Esophagus squamous epithelium (tissue), 5 donors: ENCODE measurements at places on chromosomes 2 and 18. TPM values are rescaled to one million over a fixed set of nuclear protein-coding genes. Genes with fewer than 3 reads are reported as not detected.

- H3K4me3 ChIP-seq: no peak overlapping the region
- peaks cover 18% of the 10 kb centered on the region for H3K4me1 ChIP-seq
- DNase-seq: no peak
- no peaks in the 10 kb centered on the region for H3K36me3 ChIP-seq
Measured at GRCh38 chr2:65686928-65687521, 254.6 kb upstream of the SPRED2 start.

Gene MYL1
- total RNA-seq: not detected

DNA sequence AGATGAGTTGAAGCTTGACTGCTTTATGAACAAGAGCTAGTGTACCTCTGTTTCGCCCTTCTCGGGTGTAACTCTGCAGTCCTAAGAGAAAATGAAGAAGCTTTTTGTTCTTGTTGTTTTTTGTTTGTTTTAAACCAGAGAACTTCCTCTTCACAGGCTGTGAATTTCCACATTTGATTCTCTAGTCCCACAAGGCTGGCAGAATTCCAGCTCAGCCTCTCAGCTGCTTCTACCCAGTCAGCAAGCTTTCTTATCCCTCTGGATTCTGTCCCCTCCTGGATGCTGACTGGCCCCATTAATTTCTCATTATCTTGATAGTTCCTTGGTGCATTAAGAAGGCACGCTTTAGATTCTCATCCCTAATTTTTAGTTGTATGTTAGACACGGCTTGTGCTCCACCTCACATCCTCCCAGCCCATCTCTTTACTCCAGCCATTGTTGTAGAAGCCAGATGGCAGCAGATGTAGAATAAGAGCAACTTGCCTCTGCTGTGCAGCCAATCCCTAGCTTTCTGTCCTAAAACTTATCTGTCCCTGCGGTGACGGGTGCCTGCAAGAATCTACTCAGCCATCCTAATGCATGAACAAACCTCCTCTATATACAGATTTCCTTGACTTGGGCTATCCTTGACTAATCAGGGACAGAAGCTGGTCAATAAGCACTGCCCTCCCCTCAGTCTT is 12.3 kb upstream of the RESP18 start:
- no peak overlapping the region for H3K4me3 ChIP-seq
- H3K27ac ChIP-seq: no peak overlapping the region
- no peaks in the 10 kb centered on the region for H3K4me1 ChIP-seq
- H3K36me3 ChIP-seq: no peaks in the 10 kb centered on the region

Gene SH3RF3
- 3.2 TPM for total RNA-seq
